ENCODE measurements at places on chromosomes 5 and 9. TPM values are rescaled to one million over a fixed set of nuclear protein-coding genes. Genes with fewer than 3 reads are reported as not detected.

The GRIN1 gene
- total RNA-seq, result under 0.01 TPM

The WWC1 gene
- total RNA-seq, result 24.3 TPM

The TMEM174 gene
- total RNA-seq, result not detected

The LRRTM2 gene
- total RNA-seq, result not detected

The MYORG gene
- total RNA-seq, result 13.1 TPM

Measured in placental epithelial cell (primary cell).